Liver (tissue), 10 donors: ENCODE measurements at places on chromosomes 7 and 10. TPM values are rescaled to one million over a fixed set of nuclear protein-coding genes. Genes with fewer than 3 reads are reported as not detected.

- DNase-seq = no peak
Observed at GRCh38 chr7:30201921-30202320, 67.1 kb downstream of the MTURN start.

DNA sequence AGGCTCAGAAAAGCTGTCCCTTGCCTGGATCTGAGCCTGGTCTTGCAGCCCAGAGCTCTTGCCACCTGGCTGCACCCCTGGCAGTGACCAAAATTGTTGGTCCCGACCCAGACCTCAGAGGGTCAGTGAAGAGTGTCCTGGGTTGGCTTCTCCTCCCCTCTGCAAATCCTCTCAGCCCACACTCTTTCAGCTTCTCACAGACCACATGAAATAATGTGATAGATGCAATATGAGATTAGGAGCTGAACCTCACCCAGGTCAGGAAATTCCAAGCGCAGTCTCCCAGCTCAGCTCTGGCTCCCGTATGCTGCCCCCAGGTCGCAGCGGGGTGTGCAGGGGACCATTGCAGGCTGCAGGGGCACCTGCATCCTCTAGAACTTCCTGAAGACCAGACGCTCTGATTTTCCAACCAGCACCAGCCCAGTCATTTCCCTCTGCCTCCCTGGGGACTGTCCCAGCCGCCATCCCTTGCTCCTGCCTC lies 19.6 kb upstream of the RET start:
- DNase-seq = no peak

DNA sequence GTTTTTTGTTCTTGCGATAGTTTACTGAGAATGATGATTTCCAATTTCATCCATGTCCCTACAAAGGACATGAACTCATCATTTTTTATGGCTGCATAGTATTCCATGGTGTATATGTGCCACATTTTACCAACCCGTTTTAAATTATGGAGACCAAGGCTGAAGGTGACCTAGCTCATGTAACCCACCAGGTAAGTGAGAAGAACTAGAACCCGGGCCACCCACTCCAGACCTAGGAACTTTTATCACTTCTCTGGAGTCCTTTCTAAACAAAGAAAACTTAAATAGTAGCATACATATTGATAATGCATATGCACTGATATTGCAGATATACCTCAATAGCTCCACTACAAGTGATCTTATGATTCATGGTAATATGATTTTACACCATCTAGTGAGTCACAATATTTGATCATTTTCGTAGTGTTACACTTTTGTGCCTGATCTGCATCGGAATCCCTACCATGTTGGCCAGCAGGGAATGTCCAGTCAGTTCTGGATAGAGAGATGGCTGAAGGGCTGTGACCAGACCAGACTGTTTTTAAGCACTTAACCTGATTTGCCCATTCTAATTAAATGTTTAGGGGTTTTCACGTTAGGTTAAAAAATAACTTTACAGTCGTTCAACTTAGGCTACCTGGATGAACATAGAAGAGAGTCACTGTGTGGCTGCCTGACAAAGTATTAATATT lies 15.2 kb downstream of the CUZD1 start:
- no peak for DNase-seq

GRCh38 chr10:106053061-106053460 lies 1111.4 kb downstream of the SORCS1 start:
- DNase-seq = no peak

DNA sequence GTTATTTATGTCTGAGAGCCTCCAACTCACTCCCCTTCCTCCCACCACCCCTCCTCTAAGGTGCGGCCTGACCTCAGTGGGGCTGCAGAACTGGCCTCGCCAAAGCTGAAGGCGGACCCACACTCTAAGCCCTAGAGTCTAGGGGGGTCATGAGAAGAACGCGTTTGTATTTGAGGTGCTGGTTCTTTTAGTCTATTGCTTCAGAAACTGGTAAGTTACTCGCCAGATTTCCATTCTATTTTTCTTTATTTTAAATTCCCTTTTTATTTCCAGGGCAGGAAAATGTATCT lies 357.5 kb downstream of the DNAJB6 start:
- no peak for DNase-seq

- DNase-seq = no peak
Observed at GRCh38 chr7:70182521-70182920, 584.2 kb downstream of the AUTS2 start.

DNA sequence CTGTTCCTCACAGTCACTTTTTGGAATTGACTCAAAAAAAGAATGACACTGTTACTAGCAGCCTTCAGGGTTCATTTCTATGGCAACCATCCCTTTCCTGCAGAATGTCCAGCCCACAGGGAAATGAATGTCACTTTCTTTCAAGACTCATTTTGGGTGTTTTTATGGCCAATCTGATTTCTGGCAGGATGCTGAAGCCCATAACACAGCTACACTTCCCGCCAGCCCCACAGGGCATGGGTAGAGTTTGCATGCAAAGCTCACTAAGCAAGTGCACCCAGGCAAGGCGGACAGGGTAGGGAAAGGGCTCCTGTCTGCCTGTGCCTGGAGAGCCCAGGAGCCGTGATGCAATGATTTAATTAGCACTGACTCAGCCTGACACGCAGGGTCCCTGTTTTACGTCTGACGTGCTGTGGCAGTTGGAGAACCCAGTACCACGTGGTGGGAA lies 26.1 kb upstream of the GPAM start:
- no peak for DNase-seq

DNA sequence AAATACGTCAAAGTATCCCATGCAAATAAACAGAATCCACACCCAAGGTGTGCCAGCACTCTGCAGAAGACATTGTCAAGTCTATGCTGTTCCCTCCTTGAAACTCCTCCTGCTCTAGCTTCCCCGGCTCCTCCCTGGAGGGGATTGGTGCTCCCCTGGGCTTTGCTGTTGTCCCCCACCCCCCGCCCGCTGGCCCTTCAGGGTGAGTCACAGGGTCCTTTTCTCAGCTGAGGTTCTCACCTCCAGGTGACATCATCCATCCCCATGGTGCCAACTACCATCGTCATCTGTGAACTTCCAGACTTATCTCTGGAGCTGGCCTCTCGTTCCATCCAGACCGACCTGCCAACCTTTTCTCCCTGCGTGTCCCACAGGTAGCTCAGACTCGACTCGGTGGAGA lies 77.0 kb downstream of the ITIH5 start:
- no peak for DNase-seq

DNA sequence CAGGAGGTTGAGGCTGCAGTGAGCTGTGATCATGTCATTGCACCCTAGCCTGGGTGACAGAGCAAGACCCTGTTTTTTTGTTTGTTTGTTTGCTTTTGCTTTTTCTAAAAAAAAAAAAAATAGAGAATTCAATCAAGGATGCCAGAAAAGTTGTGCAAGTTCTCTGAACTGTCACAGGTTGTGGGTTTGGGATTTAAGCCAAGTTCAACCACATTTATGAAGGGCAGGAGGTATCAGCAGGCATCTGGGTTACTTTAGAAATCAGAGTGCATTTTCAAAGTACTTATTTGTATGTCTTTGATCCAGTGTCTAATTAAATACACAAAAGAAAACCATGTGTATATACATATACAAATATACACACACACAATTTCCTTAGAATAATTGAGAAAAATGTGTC lies 151.2 kb upstream of the MINDY3 start:
- no peak for DNase-seq

DNA sequence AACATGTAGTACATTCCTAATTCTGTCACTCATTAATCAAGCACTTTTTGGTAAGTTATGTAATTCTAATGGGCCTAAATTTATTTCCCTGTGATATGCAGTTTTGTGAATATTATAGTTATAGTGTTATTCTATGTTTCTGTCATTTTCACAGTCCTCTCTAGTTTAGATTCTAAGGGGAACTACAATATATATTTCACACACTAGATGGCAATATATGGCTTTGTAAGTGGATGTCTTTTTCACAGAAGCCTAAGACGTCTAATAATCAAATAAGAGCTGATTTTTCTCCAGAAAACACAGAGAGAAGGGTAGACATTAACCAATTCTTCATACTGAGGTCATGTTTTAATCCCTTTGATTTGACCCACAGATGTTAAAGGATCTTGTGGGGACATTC lies 18.0 kb downstream of the RNLS start:
- no peak for DNase-seq

DNA sequence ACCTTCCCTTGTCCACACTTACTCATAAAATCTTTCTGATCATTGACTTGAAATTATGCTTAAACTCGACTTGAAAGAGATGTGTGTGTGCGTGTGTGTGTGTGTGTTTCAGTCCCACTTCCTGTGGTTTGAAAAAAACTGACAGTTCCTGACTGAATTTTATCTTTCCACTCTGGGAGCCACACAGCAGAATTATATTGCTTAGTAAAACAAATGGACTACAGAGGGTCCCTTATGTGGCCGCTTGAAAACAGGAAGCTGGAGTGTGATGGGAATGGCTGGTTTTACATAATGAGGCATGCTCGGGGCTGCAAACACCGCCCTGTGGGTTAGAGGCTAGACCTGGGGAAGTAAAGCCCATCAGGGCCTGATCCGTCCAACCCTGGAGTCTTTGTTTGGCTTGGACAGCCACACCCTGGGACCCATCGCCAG lies 54.8 kb downstream of the LYZL1 start:
- DNase-seq = no peak

GRCh38 chr7:3778345-3778744 lies 477.3 kb downstream of the SDK1 start:
- no peak for DNase-seq

DNA sequence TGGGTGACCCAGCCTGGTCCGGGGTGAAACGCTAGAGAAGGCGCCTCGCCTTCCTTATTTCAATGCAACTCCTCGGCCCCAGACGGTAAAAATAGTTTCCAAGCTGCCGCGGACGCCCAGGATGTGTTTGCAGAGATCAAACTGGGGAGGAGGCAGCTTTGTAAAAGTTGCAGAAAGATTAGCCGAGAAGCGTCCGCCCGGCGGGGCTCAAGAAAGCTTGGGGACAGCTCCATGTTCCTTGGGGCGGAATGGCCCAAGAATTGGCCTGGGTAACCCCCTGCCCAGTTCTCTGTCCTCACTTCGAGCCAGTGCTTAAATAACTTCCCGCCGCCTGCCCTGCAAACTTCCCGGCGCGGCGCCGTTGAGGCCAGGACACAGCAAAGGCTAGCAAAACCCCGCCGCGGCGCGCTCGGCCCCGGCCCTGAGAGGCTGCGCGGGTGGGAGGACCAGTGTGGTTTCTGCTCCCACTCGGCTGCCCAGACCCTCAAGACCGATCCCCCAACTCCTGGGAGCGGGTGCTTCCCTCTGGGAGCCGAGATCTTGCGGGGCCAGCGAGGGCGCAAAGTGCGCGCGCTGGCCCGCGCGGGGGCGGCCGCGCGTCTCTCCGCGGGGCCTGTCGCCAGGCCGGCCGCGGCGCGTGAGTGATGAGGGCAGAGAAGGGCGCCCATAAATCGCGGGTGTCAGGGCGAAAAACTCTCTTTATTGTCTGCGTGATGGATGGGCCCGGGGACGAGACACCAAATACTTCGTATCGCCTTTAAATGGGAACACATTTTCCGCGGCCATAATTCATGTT lies 6.3 kb upstream of the ZNF503 start:
- no peak for DNase-seq

GRCh38 chr7:142522735-142523134 lies 226.5 kb upstream of the PRSS1 start:
- DNase-seq = no peak

DNA sequence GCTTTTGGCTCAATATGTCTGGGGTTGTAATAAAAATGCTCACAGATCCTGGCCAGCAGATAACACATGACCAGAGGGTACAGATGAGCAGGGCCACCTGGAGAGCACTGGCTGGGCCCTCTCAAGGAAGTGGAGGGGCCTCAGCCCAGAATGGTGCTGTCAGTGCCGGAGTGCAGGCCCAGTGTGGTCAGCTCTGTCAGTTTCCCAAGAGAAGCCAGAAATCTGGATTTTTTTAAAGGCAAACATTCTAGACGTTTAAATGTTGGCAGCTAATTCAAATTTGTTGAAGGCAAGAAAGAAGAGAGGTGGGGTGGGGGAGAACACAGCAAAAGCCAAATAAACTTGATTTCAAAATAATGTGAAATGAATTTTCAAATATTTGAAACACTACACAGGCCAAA lies 2.0 kb downstream of the C10orf105 start:
- no peak for DNase-seq

DNA sequence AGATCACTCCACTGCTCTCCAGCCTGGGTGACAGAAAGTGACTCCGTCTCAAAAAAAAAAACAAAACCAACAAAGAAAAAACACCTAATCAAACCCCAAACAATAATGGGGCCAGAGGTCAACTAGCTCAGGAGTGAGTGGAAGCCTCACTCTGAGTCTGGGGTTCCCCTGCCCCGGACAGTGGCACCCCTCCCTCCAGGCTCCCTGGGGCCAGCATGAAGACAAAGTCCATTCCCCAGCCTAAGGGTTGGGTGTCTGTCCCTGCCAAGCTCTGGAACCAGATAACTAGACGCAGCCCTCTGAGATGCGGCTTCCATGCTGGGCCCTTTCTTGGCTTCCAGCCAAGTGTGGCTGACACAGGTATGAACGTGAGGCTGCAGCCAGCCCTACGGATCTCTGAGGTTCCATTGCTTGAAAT lies 1.7 kb upstream of the FUOM start:
- peak; percentile 63 for DNase-seq

The CYP2W1 gene
- polyA plus RNA-seq = not detected

The CARD11 gene
- polyA plus RNA-seq = 0.44 TPM

The SPAM1 gene
- not detected for polyA plus RNA-seq

The NPY gene
- polyA plus RNA-seq = not detected

The CCDC6 gene
- 4.7 TPM for polyA plus RNA-seq

The SPDYE18 gene
- polyA plus RNA-seq = 0.21 TPM

The CHN2 gene
- polyA plus RNA-seq = 8.3 TPM

The C10orf62 gene
- 0.16 TPM for polyA plus RNA-seq

The KCNMA1 gene
- polyA plus RNA-seq = 2.9 TPM

The ZNF425 gene
- polyA plus RNA-seq = 0.25 TPM
